G401 (cell line): ENCODE measurements at places on chromosomes 1 and 21.
A peak's percentile ranks its signal among the peaks of the same experiment; 100 is the strongest.

DNA sequence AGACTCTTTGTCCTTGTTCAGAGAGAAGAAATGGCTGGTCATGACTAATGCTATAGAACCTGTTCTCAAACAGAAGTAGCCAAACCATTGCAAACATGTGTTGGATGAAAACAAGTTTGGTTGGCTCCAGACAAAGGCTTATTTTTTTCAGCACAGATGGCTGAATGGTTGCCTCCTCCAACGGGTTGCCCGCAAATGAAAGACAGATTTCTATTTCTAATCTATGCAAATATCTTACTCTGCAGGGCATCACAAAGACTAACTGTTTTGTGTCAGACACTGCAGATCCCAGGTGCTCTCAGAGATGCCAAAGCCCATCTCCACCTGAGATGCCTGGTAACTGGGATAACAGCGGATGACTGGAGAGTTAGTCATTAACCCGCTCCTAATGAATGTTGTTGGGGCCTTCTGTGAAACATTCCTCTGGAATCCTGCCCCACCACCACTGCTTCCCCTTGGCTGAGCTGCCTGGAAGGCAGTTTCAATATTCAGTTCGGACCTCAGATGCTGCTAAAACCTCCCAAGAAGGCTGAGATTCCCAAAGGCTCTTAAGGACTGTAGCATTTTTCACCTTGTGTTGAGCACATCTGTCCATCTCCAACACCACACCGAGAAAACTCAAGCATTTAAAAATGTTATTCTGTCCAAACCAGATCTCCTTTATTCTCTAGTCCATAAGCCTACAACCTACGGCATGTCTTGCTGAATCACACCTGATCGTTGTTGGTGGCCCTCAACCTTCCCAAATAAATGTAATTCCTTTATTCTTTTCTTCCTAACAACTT, 104.4 kb downstream of the PTPN14 start:
- no peak for DNase-seq

DNA sequence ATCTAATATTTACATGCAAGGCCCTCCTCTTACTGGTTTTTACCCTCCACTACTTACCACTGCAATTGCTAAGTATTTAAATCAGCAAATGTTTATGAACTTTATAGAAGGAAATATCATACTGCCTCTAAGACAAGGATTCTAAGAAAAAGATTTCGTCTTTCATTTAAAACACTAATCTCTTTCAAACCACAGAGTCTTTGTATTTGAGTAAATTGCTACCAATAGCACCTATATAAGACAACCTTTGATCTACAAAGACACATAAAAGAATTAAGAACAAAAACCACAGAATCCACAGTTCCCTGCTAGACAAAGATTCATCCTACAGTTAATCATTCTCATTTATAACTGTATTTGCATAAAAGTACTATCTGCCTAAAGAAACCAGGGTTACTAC, 37.6 kb downstream of the RNF115 start:
- no peak for DNase-seq

- peak; percentile 94 for DNase-seq
These were observed 10.7 kb downstream of the STMN1 start for GRCh38 chr1:25895365-25895990.

- no peak for DNase-seq
These were observed 61.6 kb downstream of the SELENOF start for GRCh38 chr1:86852289-86852688.

- no peak for DNase-seq
These were observed 2.7 kb downstream of the BGLAP start for GRCh38 chr1:156244712-156245111.

DNA sequence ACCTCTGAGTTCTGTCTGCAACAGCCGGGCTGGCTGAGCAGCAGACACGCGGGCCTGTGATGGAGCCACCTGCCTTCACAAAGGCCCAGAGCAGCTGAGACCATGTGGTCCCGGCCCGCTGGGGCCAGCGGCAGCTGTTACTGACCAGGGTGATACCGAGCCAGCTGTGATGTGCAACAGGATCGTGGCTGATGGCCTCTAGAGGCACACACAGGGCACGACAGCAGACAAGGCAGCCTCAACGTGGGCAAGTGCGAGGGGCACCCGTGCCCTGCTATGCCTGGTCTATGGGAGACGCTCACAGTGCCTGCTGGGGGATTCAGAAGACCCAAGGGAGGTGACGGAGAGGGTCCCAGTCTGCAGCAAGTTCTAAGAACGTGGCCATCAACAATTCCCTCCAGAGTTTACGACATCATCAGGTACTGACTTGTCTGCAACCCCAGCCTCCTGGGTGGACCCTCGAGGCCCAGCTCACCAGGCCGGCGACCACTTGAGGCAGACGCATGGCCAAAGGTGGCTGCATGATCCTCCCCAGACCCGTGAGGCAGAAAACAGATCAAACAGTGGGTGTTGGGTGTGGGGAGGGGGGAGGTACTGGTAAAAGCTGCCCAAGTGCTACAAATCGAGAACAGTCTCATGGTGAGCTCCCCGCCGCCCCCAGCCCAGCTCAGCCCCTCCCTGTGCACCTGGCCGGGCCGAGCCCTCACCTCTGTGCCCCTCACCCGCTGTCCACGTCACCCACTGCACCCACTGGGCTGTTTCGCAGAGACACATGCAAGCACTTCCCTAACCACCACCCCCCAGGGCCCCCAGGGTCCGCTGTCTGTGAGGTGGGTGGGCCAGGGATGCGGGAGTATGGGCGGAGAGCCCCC, 6.0 kb downstream of the POFUT2 start:
- DNase-seq: no peak

GRCh38 chr1:239879321-239880170, 212.1 kb upstream of the FMN2 start:
- DNase-seq: no peak

DNA sequence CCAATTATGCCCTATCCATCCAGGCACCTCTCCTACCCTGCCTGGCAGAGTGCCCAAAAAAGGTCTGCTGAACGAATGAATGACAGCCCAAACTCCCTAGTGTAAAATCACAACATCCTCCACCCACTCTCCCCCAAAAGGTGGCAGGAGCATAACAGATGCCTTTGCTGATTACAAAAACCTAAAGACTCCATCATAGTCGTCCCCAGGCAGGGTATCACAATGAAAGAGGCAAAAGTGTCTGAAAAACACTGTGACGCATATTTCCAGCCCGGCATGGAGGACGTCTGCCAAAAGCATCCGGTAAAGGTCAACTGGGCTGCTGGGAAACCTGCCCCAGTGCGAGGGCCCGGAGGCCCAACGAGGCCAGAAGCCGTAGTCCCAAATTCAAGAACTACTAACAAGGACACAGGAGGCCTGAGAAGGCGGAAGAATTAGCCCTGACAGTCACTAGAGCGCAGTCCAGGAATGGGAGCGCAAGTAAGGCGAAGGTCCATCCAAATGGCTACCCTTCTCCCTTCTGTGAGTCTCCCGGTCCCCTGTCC, 576 bp downstream of the SMIM12 start:
- no peak for DNase-seq

- DNase-seq: no peak
These were observed 139.3 kb upstream of the KIAA0040 start for GRCh38 chr1:175331891-175332290.

DNA sequence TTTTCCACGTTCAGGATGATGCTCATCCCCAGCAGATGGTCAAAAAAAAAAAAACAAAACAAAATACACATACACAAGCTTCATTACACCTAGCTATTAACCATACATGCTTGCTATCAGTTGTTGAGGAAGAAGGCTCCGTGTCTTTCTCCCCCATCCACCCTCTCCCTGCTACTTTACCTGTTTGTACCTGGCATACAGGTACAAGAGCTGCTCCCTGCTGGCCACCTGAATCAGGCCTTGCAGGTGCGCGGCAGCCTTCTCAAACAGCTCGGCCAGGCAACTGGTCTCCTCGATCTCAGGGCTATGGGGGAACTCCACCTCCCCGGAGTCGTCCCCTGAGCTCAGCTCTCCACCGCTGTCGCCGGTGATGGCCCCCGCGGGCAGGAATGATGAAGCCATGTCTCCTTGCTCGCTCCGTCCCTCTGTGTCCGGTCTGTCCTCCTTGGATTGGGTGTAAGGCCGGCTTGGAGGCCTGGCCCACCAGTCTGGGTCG, 464 bp downstream of the ACBD6 start:
- DNase-seq: peak; percentile 78

DNA sequence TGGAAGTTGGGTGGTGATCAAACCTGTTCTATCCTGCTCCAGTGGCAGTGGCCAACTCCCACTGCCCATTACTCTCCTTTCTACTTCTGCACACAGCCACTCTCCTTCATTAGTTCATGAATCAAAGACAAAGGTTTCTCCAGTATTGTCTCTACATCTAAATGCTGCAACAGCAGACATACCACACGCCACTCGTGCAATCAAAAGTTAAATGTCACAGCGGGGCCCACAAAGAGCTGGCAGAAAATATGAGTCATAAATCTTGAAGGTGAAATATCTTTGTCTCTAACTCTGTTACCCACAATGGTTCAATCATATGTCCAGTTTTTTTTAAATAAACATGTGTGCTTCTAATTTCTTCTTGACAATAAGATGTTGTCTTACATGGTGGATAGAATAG, 13.3 kb downstream of the APCS start:
- DNase-seq: no peak

DNA sequence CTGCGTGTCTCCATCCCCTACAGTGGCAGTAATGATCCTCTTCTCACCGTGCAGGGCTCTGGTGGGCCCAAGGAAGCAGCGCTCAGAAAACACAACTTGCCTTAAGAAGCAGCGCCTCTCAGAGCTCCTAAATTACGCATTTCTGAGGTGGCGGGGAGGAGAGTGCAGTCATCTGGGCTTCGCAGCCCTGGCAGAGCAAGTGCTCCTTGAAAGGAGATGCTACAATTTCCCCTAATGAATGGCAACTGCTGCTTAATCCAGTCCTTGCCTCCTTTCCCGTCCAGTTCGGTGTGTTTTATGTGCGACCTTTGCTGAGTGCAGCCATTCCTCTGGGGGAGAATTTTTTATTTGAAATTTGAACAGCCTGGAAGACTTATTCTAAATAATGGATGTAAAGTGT, 287.3 kb downstream of the PTPRU start:
- DNase-seq: no peak

DNA sequence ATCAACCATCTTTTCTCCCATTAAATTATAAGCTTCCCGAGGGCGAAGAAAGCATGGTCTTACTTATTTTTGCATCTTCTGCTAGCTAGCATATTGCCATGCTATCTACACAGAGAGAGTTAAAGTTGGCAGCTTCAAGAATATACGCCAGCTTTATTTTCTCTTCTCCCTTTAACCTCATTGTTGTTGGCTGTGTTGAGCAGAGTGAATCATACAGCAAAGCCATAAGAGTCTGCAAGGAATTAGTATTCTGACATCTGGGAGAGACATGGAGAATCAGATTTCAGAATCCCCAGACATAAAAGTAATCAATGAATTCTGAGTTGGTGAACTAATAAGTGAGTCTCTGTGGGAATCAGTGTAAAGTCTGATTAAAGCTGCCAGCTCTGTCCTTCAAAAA, 649.6 kb upstream of the PTBP2 start:
- DNase-seq: no peak

- no peak for DNase-seq
These were observed 24.0 kb downstream of the IL6R start for GRCh38 chr1:154429118-154429517.

DNA sequence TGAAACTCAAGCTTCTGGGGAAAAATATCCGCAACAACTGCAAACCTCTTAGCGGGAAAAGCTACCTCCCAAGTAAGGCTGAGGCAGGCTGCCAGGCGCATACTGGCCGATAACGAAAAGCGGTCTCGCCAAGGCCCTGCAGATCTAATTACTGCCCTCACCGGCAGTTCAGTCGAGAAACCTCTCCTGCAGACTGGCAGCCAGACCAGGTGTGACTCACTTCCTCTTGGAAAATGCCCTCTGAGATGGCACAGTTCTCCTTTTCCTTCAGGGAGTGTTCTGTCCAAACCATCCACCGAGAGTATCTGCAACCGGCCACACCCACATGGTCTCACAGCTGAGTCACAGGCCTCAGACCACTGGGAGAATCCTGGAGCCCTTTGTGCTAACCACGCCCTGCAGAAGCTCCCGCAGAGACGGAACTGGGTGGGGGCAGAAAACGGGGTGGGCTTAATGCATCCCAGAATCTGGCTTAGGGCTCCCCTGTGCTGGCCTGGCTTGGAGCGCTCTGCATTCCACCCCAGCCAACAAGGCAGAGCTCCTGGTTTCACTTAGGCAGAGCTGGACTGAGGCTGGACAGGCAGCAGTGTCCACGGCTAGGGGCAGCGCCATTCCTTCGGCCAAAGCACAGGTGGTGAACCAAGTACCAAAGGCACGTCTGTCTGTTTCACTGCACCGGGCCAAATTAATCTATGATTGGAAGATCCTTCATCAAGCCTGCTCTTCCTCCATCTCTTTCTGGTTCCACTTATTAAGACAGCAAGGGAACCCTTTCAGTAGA, 1.2 kb downstream of the S100A10 start:
- no peak for DNase-seq

- peak; percentile 66 for DNase-seq
These were observed 88.3 kb upstream of the ARHGAP29 start for GRCh38 chr1:94325377-94326302.

DNA sequence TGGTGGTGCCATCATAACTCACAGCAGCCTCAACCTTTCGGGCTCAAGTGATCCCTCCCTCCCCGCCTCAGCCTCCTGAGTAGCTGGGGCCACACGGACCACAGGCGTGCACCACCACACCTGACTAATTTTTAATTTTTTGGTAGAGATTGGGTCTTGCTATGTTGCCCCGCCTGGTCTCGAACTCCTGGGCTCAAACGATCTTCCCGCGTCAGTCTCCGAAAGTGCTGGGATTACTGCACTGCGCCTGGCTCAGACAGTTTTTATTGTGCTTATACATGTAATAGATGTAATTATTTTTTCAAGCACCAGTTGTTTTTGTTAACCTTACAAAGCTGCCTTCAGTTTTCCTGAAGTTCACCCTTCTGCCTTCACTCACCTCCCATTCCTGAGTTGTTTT, 38.0 kb upstream of the HMGN1 start:
- no peak for DNase-seq

- DNase-seq: no peak
These were observed 139.1 kb downstream of the PLA2G4A start for GRCh38 chr1:186967656-186968394.
